ENCODE measurements at places on chromosomes 5 and 9. TPM values are rescaled to one million over a fixed set of nuclear protein-coding genes. Genes with fewer than 3 reads are reported as not detected.

Gene CBY3
- total RNA-seq: 0.46 TPM

Gene MCTP1
- total RNA-seq: 30.7 TPM

Gene PRLR
- 4.6 TPM for total RNA-seq

Gene SMIM33
- not detected for total RNA-seq

Gene BTNL8
- total RNA-seq: not detected

Gene DNAH5
- 4.2 TPM for total RNA-seq

Gene SCGB3A2
- not detected for total RNA-seq

Gene CARD9
- total RNA-seq: 2.3 TPM

Gene HCN1
- total RNA-seq: 13.4 TPM

Gene NIM1K
- 12.7 TPM for total RNA-seq

Gene FSTL4
- 5.8 TPM for total RNA-seq

Gene SV2C
- total RNA-seq: 34.4 TPM

Gene GPBP1
- 133 TPM for total RNA-seq

Gene C9
- total RNA-seq: not detected

Gene C1QTNF2
- total RNA-seq: 2.5 TPM

Gene DAB2
- 11.5 TPM for total RNA-seq

Gene FGF10
- total RNA-seq: 8.3 TPM

Gene SOX30
- total RNA-seq: not detected

Gene WNT8A
- 0.23 TPM for total RNA-seq

Gene OR1J2
- not detected for total RNA-seq

Gene CCDC112
- 66.7 TPM for total RNA-seq

Gene DRD1
- total RNA-seq: 27.0 TPM

Gene TPM2
- 14.1 TPM for total RNA-seq

Gene SPRY4
- total RNA-seq: 4.8 TPM

Gene GNA14
- 1.4 TPM for total RNA-seq

Gene PCDHGB4
- 14.8 TPM for total RNA-seq

Gene LTC4S
- 2.1 TPM for total RNA-seq

Gene FLT4
- 2.5 TPM for total RNA-seq

Gene DAP
- total RNA-seq: 12.9 TPM

Gene GRM6
- total RNA-seq: 0.23 TPM

Gene INSL6
- not detected for total RNA-seq

Gene GTF2H2C
- total RNA-seq: 74.7 TPM
